ENCODE measurements at places on chromosomes 11 and 22. TPM values are rescaled to one million over a fixed set of nuclear protein-coding genes. Genes with fewer than 3 reads are reported as not detected.

DNA sequence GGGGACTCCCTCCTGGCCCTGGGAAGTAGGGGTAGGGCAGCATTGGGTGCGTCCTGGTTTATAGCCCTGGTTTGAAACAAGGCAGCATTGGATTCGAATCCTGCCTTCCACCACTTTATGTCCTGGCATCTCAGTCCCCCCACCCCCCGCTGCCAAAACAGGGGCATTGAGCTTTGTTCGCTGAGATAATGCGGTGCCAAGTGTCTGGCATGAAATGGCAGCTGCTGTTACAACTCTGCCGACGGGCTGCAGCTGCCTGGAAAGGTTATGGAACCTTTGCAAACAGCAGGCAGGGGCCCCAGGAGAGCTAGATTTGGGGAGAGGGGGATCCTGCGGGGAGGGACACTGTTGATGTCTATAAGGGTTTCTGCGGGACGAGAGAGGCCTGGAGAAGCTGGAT is 1.9 kb downstream of the TST start:
- H3K36me3 ChIP-seq = no peaks in the 10 kb centered on the region
- peaks cover 64% of the 10 kb centered on the region for H3K4me1 ChIP-seq
- H3K4me3 ChIP-seq = no peak overlapping the region

DNA sequence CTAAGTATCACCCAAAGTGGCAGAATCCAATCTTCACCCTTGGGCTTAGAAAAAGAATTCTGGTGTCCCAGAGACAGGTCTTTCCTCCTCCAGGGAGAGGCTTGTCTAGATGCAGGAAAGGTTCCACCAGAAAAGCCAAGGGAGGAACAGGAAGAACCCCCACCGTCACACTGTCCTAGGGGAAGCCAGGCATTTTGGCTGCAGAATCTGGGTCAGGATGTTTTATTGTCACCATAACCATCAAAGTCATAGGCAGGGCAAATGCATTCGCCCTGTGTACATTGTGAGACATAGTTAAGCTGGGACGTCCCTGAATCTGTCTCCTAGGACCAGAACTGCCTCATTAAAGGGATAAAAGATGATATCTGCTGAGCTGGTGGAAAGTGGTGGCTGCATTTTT is 590.5 kb downstream of the OPCML start:
- no peak for DNase-seq
- H3K27ac ChIP-seq = no peak overlapping the region
- H3K27me3 ChIP-seq = no peaks in the 10 kb centered on the region

OTOG gene
- not detected for total RNA-seq

ART1 gene
- not detected for total RNA-seq

DNA sequence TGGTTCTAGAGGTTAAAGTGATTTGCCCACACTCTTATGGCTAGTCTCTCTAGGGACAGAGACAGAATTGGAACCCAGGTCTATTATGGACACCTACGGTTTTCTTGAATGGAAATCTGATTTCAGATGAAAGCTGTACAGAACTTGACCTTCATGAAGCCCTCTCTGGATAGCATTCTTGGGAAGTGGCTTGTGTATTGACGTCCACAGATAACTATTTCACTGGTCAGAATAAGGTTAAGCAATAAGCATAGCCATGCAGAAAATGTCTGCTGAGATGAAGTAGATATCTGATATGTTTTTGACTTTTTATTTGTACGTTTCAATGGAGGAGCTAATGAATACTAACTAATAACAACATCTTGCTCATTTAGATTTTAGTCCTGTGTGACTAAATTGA is 1.1 kb downstream of the TLCD5 start:
- no peaks in the 10 kb centered on the region for H3K36me3 ChIP-seq
- peak overlapping the region; percentile 92 for H3K27ac ChIP-seq
- peaks cover 37% of the 10 kb centered on the region for H3K4me1 ChIP-seq
- H3K27me3 ChIP-seq = no peaks in the 10 kb centered on the region
- H3K4me3 ChIP-seq = no peak overlapping the region

DNA sequence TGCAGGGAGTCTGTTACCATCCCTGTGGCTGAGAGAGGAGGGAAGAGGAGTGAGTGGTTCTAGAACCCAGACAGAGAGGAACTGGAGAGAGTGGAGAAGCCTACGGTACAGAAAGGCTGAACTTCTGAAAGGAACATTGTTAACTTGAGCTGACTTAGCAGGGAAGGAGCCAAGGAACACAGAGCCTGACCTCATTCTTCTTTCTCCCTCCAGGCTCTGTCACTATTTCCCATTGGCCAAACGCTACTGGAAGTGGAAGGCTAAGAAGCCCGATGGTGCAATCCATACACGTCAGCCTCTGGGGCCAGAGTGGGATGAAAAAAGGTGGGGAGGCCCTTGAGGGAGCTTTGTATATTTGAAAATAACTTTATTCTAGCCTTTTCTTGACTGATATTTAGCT is 16.5 kb upstream of the WT1 start:
- H3K36me3 ChIP-seq = no peaks in the 10 kb centered on the region
- no peak overlapping the region for H3K4me3 ChIP-seq
- DNase-seq = no peak
- H3K27me3 ChIP-seq = no peaks in the 10 kb centered on the region
- no peak overlapping the region for H3K27ac ChIP-seq

GRCh38 chr11:130388607-130389205 is 39.7 kb downstream of the ADAMTS8 start:
- no peak for DNase-seq
- H3K27ac ChIP-seq = no peak overlapping the region
- H3K4me3 ChIP-seq = no peak overlapping the region
- H3K36me3 ChIP-seq = no peaks in the 10 kb centered on the region
- no peaks in the 10 kb centered on the region for H3K27me3 ChIP-seq
- H3K4me1 ChIP-seq = peaks cover 16% of the 10 kb centered on the region

GRCh38 chr22:27331526-27332281 is 469.9 kb downstream of the MN1 start:
- H3K4me3 ChIP-seq = no peak overlapping the region
- peak; percentile 82 for DNase-seq
- H3K27me3 ChIP-seq = no peaks in the 10 kb centered on the region

DNA sequence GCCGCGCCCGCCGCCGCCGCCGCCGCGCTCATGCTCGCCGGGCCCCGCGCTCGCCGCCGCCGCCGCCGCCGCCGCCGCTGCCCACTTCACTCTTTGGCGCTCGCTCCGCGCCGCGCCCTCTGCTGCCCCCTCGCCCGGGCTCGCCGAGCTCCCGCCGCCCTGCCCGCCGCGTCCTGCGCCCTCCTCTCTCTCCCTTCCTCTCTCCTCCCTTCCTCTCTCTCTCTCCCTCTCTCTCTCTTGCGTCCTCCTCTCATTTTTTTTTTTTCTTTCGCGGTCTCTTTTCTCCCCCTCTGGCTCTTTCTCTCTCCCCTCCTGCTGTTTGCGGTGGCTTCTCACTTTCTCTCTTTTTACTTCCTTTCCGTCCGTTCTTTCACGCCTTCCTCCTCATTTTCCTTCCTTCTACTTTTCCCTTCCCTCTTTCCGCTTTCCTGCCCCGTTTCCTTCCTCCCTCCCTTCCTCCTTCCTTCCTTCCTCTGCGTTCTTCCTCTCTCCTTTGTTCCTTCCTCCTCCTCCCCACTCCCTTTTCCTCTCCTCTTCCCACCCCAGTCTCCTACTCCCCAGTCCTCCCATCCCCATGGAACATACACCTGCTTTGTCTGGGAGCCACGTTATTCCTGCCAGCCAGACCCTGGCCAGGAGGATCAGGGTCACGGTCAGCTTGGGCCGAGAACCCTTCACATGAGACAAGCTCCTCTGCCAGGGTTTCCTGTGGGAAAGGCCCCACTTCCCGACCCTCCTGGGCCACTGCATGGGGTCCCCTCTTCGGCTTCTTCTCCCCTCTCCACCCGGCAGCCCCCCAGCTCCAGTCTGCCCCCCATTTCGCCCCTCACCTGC is 19.3 kb upstream of the SHISAL1 start:
- no peak overlapping the region for H3K27ac ChIP-seq
- no peaks in the 10 kb centered on the region for H3K27me3 ChIP-seq
- DNase-seq = no peak
- no peak overlapping the region for H3K4me3 ChIP-seq
- H3K4me1 ChIP-seq = peaks cover 6% of the 10 kb centered on the region

- H3K36me3 ChIP-seq = peaks cover 3% of the 10 kb centered on the region
- no peak for DNase-seq
- H3K4me1 ChIP-seq = peaks cover 37% of the 10 kb centered on the region
- peak overlapping the region; percentile 49 for H3K4me3 ChIP-seq
Observed at GRCh38 chr11:74169738-74170458, 904 bp downstream of the C2CD3 start.

POU2AF2 gene
- not detected for total RNA-seq

WBP2NL gene
- total RNA-seq = 5.2 TPM

DNA sequence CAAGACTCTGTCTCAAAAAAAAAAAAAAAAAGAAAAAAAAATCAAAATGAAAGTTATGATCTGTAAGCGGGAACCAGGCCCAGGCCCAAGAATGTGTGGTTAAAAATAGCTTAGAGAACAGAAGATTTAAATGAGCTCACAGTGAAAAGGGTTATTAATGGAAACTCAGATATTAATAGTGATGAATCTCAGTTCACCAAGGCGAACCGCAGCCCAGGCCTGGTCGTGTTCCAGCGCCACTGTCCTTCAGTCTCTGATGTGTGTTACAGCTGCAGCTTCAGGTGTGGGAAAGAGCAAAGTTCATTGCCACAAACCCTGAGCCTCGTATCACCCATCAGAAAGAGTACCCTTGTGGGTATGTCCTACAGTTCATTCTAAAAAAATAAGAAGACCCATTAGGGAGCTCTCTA is 107.1 kb downstream of the GAB2 start:
- H3K4me1 ChIP-seq = peaks cover 18% of the 10 kb centered on the region
- peak overlapping the region; percentile 37 for H3K27ac ChIP-seq
- H3K27me3 ChIP-seq = no peaks in the 10 kb centered on the region
- DNase-seq = peak; percentile 48
- no peaks in the 10 kb centered on the region for H3K36me3 ChIP-seq

DNA sequence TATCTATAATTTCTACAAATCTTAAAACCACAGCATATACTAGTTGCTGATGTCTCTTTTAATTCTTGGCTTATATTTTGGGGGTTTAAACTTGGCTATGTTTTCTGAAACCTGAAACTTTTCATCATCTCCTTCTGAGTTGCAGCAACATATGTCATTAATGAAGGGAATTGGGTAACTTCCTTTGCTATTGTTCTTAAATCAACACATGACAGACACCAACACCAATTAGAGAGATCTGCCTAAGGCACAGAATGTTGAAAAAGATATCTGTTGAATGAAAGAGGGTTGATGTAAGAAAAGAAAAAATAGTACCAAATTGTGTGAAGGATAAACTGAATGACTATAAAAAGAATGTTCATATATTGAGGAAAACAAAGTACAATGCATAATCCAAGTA is 10.3 kb upstream of the GAS2 start:
- H3K27ac ChIP-seq = no peak overlapping the region
- H3K27me3 ChIP-seq = no peaks in the 10 kb centered on the region
- no peaks in the 10 kb centered on the region for H3K4me1 ChIP-seq
- H3K36me3 ChIP-seq = no peaks in the 10 kb centered on the region

GRCh38 chr11:110720431-110721275 is 8.4 kb upstream of the ARHGAP20 start:
- H3K27me3 ChIP-seq = no peaks in the 10 kb centered on the region
- DNase-seq = no peak
- H3K27ac ChIP-seq = no peak overlapping the region
- no peaks in the 10 kb centered on the region for H3K4me1 ChIP-seq
- no peaks in the 10 kb centered on the region for H3K36me3 ChIP-seq
- H3K4me3 ChIP-seq = no peak overlapping the region

DNA sequence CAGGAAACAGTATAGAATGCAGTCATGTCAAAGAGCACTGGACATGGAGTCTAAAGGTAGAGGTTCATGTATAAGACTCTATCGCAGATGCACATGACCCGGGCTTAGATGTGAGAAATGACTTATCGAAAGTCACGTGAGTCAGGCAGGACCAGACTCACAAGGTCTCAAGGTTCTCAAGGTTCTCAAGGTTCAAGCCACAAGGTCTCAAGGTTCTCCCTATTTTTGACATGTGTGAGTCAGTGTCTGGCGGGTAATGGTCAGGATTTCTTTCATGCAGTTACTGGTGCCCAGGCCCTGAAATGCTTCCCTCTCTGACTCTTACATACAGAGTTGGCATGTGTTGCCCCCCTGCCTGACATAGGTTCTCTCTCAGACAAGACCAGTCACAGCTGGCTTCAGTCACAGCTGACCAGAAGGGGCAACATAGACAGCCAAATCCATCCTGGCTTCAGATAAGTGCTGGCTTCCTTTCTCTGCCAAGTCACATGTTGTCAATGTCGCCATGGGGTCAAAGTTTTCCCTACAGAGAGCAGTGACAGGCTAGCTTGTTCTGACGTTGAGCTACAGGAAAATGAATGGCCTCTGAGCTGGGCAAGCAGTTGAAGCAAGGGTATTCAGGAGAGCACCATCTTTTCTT is 10.1 kb downstream of the CSRP3 start:
- peak; percentile 48 for DNase-seq
- H3K4me1 ChIP-seq = peaks cover 12% of the 10 kb centered on the region
- H3K4me3 ChIP-seq = no peak overlapping the region
- H3K27me3 ChIP-seq = no peaks in the 10 kb centered on the region
- no peak overlapping the region for H3K27ac ChIP-seq

DNA sequence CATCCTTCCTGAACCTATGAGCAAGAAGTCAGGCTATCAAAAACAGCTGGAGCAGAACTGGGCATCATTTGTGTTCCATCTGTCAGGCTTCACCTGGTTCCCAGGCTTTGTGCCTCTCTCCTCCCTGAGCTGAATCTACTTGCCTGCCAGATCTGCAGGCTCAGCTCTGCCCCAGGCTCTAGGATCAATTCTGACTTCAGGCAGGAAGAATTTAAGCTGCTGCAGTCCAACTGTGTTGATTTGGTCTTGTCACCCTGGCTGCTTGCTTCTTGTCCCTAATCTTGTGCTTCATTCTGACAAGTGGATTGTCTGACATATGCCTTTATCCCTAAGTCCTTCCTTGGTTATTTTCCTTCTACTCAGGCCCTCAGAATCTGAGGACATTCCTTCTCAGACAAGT is 31.6 kb upstream of the CADM1 start:
- H3K4me3 ChIP-seq = no peak overlapping the region
- H3K27ac ChIP-seq = no peak overlapping the region
- H3K27me3 ChIP-seq = no peaks in the 10 kb centered on the region

MRGPRX4 gene
- not detected for total RNA-seq

DNA sequence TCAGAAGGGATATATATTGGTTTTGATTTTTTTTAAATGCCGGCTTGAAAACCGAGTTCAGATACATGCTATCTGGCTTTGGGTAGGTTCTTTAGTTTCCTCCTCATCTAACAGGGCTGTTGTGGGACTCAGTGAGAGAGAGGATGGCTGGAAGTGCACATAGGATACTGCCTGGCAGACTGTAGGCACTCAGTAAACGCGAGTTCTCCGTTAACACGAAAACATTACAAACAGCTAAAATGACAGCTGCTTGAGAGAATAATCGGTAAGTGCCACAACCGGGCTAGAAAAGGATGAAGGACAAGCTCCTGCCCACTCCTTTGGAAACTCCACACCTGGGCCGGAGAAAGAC is 369 bp downstream of the XRRA1 start:
- H3K36me3 ChIP-seq = no peaks in the 10 kb centered on the region
- H3K27ac ChIP-seq = peak overlapping the region; percentile 88
- DNase-seq = no peak
- peak overlapping the region; percentile 88 for H3K4me3 ChIP-seq
- H3K27me3 ChIP-seq = no peaks in the 10 kb centered on the region

- H3K4me1 ChIP-seq = peaks cover 2% of the 10 kb centered on the region
- H3K27me3 ChIP-seq = no peaks in the 10 kb centered on the region
- DNase-seq = no peak
- H3K36me3 ChIP-seq = no peaks in the 10 kb centered on the region
- H3K27ac ChIP-seq = no peak overlapping the region
- H3K4me3 ChIP-seq = no peak overlapping the region
Observed at GRCh38 chr22:50175921-50176849, 5.7 kb downstream of the PANX2 start.

Measured in body of pancreas (tissue), 4 donors.